ENCODE measurements at places on chromosomes 1 and 21. TPM values are rescaled to one million over a fixed set of nuclear protein-coding genes. Genes with fewer than 3 reads are reported as not detected.
A peak's percentile ranks its signal among the peaks of the same experiment; 100 is the strongest.

The OVAAL gene
- not detected for total RNA-seq

The TAS1R1 gene
- total RNA-seq: not detected

DNA sequence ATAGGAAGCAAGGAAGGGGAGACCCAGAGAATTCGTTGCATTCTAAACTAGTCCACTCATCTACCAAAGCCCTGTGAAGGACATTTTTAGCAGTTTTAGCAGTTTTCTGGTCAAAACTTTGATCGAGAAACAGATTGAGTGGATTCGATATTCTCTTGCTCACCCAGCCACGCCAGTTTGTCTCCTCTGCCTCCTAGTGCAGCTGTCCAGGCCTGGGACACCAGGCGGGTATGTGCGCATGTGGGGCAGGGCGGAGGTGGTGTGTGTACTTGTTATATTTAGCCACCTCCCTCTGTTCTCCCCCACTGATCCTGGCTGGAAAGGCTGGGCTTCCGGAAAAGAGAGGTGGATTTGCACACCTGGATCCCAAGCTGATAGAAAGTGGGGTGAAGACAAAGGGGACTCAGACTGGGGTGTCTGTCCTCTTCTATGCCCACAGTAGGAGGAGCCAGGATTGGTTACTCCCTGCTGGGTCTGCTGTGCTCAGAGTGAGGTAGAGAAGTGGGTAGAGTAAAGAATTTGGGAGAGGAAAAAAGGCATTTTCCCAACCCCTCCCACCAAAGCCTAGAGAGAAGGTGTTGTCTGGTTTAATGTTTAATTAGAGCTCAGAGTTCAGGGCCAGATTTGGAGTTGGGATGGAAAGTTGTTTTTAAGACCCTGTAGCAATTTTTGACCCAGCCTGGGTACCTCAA lies 3.8 kb downstream of the LMNA start:
- peak overlapping the region; percentile 89 for H3K27ac ChIP-seq
- no peaks in the 10 kb centered on the region for H3K36me3 ChIP-seq
- H3K4me3 ChIP-seq: peak overlapping the region; percentile 68

The STIL gene
- total RNA-seq: 2.5 TPM

DNA sequence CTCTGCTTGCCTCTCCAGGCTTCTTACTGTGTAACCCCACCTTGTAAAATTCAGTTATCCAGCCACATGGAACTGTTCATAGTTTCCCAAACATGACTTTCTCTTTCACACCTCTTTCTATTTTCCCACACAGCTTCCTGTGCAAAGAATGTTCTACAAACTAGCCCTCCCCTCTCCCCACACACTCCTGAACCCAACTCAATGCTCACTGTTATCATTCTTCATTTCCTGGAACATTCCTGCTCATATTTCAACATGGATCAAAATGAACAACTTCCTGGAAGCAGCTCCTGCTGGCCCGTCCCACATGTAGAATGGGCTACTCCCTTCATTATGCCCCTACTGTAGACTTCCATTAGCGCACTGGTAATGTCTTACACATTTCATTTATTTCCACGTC lies 7.5 kb upstream of the HSD11B1 start:
- H3K27ac ChIP-seq: no peak overlapping the region
- no peaks in the 10 kb centered on the region for H3K36me3 ChIP-seq
- no peaks in the 10 kb centered on the region for H3K27me3 ChIP-seq
- no peak for DNase-seq
- no peaks in the 10 kb centered on the region for H3K4me1 ChIP-seq
- H3K4me3 ChIP-seq: no peak overlapping the region

- H3K4me3 ChIP-seq: no peak overlapping the region
- H3K27ac ChIP-seq: no peak overlapping the region
- no peaks in the 10 kb centered on the region for H3K36me3 ChIP-seq
- no peaks in the 10 kb centered on the region for H3K4me1 ChIP-seq
Observed at GRCh38 chr1:233790662-233791371, 113.7 kb upstream of the SLC35F3 start.

The LRRC7 gene
- 0.19 TPM for total RNA-seq

DNA sequence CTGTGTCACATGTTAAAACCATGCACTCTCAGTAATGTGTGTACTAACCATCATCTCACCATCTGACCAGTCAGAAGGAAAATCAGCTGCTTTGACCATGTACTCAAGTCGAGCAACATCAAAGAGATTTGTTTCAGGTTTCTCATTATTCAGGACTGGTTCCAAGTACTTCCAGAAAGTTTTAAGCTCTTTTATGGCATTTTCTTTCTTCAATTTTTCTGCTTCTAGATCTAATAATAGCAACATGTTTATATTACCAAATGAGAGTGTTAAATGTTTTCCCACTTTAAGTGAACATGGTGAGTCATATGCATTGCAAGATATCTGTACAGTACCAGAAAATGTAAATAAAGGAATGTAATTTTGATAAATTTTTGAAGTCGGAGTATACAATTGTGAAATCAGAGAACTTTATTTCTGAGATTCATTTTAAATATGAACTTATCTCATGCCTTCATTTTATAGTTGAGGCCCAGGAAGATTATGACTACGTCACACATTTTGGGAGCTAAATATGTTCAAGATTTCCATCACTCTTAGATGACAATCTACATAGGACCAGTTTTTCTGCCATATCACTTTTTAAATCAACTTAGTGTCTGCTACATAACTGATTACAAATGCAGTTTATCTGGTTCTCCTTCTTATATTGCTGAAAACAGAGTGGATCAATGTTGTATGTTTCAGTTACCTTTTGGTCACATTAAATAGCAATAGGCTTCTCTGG lies 87.2 kb downstream of the SPAG17 start:
- H3K36me3 ChIP-seq: no peaks in the 10 kb centered on the region
- no peaks in the 10 kb centered on the region for H3K4me1 ChIP-seq
- DNase-seq: no peak

The LINGO4 gene
- total RNA-seq: 0.41 TPM

DNA sequence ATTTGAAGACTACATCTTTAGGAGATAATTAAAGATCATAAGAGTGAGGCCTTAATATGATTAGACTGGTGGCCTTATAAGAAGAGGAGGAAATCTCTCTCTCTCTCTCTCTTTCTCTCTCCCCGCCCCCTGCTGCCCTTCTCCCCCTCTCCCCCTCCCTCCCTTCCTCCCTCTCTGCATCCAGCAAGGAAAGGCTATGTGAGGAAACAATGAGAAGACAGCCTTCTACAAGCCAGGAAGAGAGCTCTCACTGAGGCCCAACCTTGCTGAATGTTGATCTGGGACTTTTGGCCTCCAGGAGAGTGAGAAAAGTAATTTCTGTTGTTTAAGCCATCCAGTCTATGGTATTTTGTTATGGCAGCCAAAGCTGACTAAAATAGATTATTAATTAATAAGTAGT lies 21.6 kb downstream of the FOXD3 start:
- H3K4me1 ChIP-seq: no peaks in the 10 kb centered on the region
- H3K27me3 ChIP-seq: no peaks in the 10 kb centered on the region
- H3K27ac ChIP-seq: no peak overlapping the region
- H3K4me3 ChIP-seq: no peak overlapping the region

- no peaks in the 10 kb centered on the region for H3K4me1 ChIP-seq
- no peaks in the 10 kb centered on the region for H3K36me3 ChIP-seq
- no peak for DNase-seq
- H3K27me3 ChIP-seq: no peaks in the 10 kb centered on the region
Observed at GRCh38 chr1:117985973-117986372, 56.4 kb downstream of the WDR3 start.

GRCh38 chr1:112674440-112674985 lies at the start of gene MOV10:
MOV10 (plus strand) TSS chr1:112674659; CDS start chr1:112674913, 254 bp downstream.
- peak within 1 kb of the TSS; percentile 96 for H3K27ac ChIP-seq
- peak; percentile 87 for DNase-seq
- H3K36me3 ChIP-seq: peaks cover 6% of the 10 kb centered on the region

DNA sequence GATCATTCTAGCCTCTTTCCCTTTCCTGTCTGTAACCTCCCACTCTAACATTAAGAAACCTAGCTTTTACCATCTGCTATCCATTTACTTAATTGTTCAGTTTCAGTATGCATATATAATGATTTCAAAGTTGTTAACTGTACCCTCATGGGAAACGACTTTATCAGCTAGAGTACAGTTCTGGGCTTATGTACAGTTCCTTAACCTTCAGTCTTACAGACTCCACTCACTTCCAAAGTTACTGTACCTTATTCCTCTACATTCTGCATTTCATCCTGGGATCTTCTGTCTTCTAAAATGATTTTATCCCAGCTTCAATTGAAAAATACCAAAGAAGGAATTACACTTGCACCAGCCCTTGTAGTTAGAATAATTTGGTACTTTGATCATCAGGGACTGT lies 108.7 kb upstream of the KCNE2 start:
- H3K27me3 ChIP-seq: no peaks in the 10 kb centered on the region
- no peak overlapping the region for H3K27ac ChIP-seq
- no peaks in the 10 kb centered on the region for H3K36me3 ChIP-seq
- H3K4me3 ChIP-seq: no peak overlapping the region

- H3K27ac ChIP-seq: no peak overlapping the region
- no peak for DNase-seq
- no peaks in the 10 kb centered on the region for H3K27me3 ChIP-seq
- H3K4me1 ChIP-seq: no peaks in the 10 kb centered on the region
Observed at GRCh38 chr1:77120950-77121349, 98.3 kb downstream of the PIGK start.

The CFHR2 gene
- not detected for total RNA-seq

- no peaks in the 10 kb centered on the region for H3K27me3 ChIP-seq
- DNase-seq: no peak
- no peak overlapping the region for H3K27ac ChIP-seq
- H3K4me1 ChIP-seq: no peaks in the 10 kb centered on the region
Observed at GRCh38 chr1:70361727-70362398, 7.3 kb upstream of the ANKRD13C start.

DNA sequence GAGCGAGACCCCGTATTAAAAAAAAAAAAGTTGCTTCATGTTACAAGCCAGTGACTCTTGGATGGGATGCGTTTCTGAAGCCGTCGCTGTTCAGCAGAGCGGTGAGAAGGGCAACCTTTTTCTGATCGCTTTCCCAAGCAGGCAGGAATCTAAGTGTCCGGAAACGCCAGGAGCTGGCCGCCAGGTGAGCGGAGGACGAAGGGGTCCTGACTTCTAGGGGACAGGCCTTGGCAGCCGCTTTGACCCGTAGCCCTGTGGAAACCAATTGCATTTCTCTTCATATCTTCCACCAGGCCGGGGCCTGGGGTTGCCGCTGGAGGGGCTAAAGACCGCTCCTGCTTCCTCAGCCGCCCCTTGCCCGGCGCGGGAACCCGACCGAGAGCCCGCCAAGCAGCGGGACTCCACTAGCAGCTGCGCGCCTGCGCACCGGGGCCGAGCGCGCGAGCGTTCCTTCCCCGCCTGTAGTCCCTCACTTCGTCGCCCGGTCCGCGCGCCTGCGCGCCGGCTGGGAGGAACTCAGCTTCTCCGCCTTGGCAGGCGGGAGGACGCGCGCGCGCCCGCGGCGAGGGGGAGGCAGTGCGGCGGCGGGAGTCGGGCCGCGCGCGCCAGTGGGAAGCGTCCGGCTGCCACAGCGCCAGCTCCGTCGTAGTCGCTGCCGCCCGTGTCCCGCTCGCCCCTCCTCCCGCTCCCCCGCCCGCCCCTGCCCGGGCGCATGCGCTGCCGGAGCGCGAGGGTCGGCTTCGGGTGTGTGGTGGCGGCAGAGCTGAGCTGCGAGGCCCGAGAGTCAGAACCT lies at the start of gene SPEN:
Gene SPEN (plus strand): TSS at position 608 of the 793 bp plus-strand sequence. CDS start 361 bp downstream, outside the sequence.
- H3K27ac ChIP-seq: peak within 1 kb of the TSS; percentile 90
- H3K4me3 ChIP-seq: peak within 1 kb of the TSS; percentile 96
- peak; percentile 99 for DNase-seq
- H3K4me1 ChIP-seq: peaks cover 6% of the 10 kb centered on the region
- no peaks in the 10 kb centered on the region for H3K36me3 ChIP-seq

DNA sequence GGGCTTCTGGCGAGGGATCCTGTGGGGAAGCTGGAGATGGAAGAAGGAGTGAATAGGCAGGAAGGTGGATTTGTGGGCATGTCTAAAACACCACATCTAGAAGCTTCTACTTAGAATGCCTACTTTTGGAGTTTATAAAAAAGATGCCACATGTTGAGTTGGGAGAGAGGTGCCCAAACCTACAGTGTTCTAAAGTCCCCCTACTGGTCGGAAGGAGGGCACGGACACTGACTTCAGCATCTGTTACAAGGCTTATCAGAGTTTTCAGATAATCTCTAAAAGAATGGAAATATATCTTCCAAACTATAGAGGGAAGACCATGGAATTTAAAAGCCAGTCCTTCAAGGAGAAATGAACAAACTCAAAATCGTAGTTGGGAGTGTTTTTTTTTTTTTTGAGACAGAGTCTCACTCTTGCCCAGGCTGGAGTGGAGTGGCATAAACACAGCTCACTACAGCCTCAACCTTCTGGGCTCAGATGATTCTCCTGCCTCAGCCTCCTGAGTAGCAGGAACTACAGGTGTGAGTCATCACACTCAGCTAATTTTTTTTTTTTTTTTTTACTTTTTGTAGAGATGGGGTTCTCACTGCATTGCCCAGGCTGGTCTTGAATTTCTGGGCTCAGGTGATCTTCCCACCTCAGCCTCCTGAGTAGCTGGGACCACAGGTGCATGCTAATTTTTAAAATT lies 14.8 kb downstream of the IBA57 start:
- H3K4me1 ChIP-seq: peaks cover 8% of the 10 kb centered on the region
- no peak overlapping the region for H3K4me3 ChIP-seq
- no peak overlapping the region for H3K27ac ChIP-seq
- H3K36me3 ChIP-seq: no peaks in the 10 kb centered on the region

GRCh38 chr21:46069166-46069565 lies 28.7 kb upstream of the COL6A2 start:
- H3K4me3 ChIP-seq: no peak overlapping the region
- DNase-seq: no peak
- no peaks in the 10 kb centered on the region for H3K36me3 ChIP-seq
- no peaks in the 10 kb centered on the region for H3K4me1 ChIP-seq
- H3K27ac ChIP-seq: no peak overlapping the region

The RAP1GAP gene
- total RNA-seq: 39.2 TPM

DNA sequence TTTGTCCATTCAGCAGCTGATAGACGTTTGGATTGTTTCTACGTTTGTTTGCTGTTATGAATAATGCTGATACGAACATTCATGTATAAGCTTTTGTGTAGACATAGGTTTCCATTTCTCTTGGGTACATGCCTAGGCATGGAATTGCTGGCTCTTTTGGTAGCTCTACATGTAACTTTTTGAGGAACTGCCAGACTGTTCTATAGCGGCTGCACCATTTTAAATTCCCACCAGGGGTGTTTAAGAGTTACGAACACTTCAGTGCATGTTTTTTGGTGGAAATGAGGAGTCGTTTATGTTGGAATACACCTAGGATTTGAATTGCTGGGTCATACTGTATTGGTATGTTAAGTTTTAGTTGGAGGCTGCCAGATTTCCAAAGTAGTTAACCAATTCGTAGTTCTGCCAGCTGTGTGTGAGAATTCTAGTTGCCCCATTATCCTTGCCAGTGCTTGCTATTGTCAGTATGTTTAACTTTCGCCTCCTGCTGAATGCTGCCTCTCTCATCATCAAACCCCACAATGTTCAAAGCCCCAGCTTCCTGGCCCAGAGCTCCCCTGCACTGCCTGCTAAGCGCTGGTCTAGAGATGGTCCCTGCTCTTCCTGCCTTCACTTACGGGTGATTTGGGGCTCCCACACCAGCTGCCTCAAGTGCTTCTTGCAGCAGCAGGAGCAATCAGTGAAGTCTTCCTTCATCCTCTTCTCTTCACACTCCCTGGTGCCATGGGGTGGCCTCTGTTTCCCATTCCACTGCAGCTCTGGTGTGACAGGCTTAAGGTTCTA lies 81.0 kb downstream of the MAN1C1 start:
- no peaks in the 10 kb centered on the region for H3K27me3 ChIP-seq
- H3K4me3 ChIP-seq: no peak overlapping the region
- no peak for DNase-seq
- peaks cover 17% of the 10 kb centered on the region for H3K4me1 ChIP-seq
- H3K36me3 ChIP-seq: no peaks in the 10 kb centered on the region
- H3K27ac ChIP-seq: no peak overlapping the region

The LORICRIN gene
- total RNA-seq: not detected
